B cell (primary cell): ENCODE measurements at places on chromosomes 7 and 10.

DNA sequence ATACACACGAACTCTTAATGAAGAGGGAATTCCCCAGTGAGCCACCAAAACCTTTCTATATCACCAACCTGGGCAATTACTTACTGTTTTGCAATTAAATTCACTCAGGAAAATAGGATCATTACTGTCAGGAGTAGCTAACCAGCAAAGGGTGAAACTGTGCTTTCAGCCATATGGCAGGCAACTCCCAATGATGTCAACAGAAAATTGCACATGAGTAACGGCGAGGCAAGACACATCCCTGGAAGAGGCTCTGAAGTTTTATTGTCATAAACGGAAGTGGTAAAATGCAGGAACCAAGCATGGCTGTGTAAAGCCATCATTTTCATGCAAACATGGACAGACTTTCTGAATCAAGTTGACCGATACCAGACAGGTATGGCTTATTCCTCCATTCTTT, 548.9 kb upstream of the AUTS2 start:
- no peak for DNase-seq

DNA sequence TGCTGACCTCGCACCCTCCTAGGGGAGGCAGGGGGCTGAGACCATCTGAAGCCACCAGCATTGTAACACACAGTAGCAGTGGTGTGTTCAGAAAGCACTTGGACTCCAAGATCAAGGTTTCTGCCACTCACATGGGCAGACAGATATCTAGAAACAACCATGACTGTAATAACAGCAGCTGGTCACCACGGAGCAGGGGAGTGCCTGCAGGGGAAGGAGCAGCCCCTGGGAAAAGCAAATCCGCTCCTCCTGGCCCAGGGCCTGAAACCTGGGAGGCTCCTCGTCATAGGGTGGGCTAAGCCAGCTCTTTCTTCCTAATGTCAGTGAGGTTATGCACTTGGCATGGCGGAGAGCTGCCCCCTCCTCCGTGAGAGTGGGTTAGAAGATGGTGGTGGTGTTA, 118.4 kb upstream of the INSYN2A start:
- DNase-seq, result no peak

GRCh38 chr10:44382131-44382858, 2.6 kb downstream of the CXCL12 start:
- DNase-seq, result no peak

- peak; percentile 94 for DNase-seq
These were observed at the start of gene CDK13 for GRCh38 chr7:39949971-39950472. TSS of gene CDK13 (plus strand) at chr7:39950256. CDS start at chr7:39950642, 386 bp downstream.

DNA sequence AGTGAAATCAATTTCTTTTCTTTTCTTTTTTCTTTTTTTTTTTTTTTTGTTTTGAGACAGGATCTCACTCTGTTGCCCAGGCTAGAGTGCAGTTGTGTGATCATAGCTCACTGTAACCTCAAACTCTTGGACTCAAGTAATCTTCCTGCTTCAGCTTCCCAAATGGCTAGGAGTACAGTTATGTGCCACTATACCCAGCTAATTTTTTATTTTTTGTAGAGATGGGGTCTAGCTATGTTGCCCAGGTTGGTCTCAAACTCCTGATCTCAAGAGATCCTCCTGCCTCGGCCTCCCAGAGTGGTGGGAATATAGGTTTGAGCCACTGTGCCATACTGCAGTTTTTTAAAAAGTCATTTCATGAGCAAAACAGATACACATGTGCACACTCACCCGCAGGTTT, 79.8 kb downstream of the ANK3 start:
- DNase-seq, result no peak

DNA sequence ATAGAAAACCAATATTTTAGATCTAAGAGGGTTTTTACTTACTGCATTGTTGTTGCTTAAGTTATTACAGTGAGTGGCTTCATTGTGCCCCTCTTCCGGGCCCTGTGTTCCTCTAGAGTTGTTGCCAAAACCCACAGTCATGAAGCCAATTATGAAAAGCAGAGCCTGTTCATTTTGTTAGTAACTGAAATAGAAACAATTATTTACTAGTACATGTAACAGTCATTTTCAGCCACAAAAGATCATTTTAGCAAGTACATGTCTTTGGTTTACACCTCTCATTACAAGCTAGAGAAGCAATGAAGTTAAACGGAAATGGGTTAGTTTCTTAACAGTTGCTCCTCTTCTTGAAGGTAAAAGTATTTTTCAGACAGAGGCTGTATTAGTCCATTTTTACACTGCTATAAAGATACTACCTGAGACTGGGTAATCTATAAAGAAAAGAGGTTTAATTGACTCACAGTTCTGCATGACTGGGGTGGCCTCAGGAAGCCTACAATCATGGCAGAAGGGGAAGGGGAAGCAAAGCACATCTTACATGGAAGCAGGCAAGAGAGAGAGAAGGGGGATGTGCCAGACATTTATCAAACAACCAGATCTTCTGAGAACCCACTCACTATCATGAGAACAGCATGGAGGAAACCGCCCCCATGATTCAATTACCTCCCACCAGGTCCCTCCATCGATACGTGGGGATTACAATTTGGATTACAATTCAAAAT, 380.5 kb downstream of the SFMBT2 start:
- DNase-seq, result no peak

DNA sequence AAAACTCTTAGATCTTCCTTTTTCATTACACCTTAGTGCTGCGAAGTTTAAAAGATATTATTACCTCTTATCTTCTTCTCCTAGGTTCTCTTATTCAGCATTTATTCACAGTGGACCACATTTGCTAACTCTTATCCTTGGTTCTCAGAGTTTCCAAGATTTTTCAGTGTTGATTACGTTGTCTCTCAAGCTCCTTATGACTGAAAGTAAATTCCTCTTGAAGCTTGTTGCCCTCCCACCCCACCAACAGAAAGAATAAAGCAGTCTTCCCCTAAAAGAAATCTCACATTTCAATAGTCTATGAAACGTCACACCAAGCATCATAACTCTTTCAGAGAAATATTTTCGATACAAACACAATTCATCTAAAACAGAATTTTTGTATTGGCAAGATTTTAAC, 362.5 kb downstream of the MAGI2 start:
- no peak for DNase-seq

GRCh38 chr10:38016354-38016753, 5.9 kb downstream of the ZNF33A start:
- no peak for DNase-seq

DNA sequence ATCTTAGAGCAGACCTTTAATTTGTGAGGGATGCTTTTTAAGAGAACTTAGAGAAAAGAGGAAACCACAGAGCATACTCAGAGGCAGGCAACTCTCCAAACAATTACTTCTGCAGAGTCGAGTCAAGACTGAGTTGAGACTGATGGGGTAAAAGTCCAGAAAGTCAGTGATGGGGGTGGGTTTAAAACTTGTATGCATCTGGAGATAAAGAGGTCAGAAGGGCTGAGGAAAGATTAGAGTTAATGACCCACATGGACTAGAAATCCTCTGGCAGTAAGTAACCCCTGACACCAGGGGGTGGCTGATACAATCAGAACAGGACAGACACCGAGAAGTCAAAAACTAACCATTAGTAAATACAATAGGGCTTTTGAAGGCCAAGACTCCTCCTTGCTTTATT, 42.4 kb upstream of the SEPTIN7 start:
- peak; percentile 30 for DNase-seq

DNA sequence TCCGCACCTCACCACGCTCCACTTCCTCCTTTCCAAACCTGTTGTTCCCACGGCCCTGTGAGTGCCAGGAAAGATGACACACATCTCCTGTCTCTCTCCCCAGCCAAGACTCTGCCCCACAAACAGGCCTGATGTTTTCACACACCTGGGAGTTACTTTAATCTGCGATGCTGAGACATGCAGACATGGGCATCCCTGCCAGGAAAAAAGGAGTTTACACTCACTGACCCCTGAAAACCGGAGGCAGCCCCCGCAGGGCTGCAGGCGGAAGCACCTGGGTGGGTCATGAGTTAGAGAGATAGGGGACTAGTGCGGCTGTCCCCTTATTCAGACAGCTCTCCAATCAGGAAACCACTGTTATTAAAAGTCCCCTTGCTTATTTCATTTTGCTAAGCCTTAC, 106.4 kb upstream of the CARD11 start:
- DNase-seq, result peak; percentile 53

- DNase-seq, result peak; percentile 68
These were observed 489.4 kb upstream of the SORCS1 start for GRCh38 chr10:107653832-107654287.

GRCh38 chr7:101860316-101861217, 43.1 kb downstream of the CUX1 start:
- no peak for DNase-seq

GRCh38 chr7:70704831-70705346, 427.1 kb upstream of the GALNT17 start:
- no peak for DNase-seq

- no peak for DNase-seq
These were observed 757 bp downstream of the ANKIB1 start for GRCh38 chr7:92246360-92247101.

- DNase-seq, result no peak
These were observed 2.2 kb upstream of the AP1S1 start for GRCh38 chr7:101151908-101152651.

DNA sequence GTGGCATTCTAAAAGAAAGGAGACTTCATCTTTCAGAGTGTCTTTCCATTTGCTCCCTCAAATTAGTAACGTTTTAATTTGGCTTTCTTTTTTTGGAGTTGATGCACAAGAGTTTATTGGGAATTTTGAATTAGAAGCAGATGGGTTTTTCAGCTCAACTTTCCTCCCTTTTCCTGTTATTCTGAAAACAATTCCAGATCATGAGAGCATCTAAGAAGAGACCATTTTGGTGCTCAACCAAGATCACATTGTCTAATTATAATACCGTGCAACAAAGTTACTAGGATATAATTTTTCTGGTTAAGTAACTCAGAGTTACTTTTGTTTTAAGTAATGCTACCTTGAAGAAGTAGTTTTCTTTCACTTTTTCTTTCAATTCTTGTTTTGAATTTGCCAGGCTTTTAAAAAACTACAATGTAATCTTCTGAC, 396.6 kb upstream of the KLF6 start:
- DNase-seq, result no peak

- DNase-seq, result no peak
These were observed 11.7 kb downstream of the CDHR1 start for GRCh38 chr10:84205853-84206525.
